ENCODE measurements at places on chromosomes 2 and 18.

- DNase-seq: no peak
Observed at GRCh38 chr2:223247136-223247535, 195.1 kb downstream of the KCNE4 start.

DNA sequence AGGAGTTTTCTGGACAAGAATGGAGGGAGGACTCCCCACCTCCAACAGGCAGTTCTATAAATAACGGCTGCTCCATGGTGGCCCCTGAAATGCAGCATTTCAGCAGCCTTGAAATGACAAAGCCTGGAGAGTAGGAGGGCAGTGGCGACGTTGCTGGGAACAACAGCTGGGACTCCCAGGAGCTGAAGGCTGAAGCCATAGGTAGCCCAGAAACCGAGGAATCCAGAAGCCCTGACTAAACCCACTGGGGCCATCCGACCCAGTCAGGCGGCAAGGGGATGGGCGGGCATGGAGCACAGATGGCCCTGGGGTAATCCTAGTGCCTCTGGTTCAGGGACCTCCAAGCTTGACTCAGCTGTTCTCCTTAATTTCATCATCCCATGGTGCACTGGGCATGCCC is 9.0 kb downstream of the PRKAG3 start:
- no peak for DNase-seq

DNA sequence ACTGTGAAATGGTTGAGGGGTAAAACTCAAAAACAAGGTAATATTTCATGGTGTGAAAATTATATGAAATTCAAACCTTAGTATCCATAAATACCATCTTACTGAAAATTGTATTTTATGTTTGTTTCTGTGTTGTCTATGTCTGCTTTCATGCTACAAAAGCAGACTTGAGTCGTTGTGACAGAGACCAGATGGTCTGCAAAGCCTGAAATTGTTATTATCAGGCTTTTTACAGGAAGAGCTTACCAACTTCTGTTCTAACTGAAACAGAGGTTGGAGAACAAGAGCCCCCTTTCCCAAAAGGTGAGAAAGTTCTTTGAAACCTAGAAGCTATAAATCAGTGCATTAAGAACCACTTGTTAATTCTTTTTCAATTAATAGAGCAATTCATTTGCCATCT is 110.0 kb downstream of the COL4A4 start:
- DNase-seq: no peak

- DNase-seq: no peak
Observed at GRCh38 chr2:15560140-15560987, 770 bp downstream of the NBAS start.

GRCh38 chr2:85893428-85894258 is 4.9 kb upstream of the ST3GAL5 start:
- no peak for DNase-seq

DNA sequence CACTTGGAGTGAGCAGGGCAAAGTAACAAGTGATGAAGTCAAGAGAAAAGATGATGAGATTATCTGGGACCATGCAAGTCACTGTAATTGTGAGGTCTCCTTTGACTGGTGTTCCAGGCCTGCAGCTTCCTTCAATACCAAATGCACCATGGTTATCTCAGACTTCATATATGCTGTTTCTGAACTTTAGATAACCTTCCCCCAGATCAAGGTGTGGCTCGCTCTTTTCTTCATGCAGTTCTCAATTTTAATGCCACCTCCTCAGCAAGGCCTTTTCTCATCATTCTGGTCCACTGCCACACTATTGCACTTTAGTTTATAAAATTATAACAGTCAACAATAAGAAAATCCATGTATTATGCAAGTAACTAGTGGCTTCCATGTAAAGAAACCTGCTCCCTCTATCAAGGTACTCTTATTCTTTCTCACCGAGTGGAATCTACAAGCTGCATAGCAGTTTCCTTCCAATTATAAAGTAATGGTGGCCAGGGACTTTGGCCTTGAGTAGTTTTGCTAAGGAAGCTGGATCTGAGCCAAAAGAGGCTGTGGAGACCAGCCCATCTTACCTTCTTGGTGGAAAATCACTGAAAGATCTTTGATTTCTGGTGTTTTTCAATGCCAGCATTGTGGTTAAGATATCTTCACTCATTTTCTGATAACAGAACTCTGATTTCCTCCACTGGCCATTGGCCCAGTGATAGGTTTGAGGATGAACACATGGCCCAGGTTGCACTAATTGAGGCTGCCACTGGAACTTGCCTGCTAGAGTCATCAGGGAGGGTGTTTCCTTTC is 113.6 kb downstream of the KCNE4 start:
- no peak for DNase-seq

- DNase-seq: no peak
Observed at GRCh38 chr2:229054311-229054710, 216.8 kb downstream of the PID1 start.

DNA sequence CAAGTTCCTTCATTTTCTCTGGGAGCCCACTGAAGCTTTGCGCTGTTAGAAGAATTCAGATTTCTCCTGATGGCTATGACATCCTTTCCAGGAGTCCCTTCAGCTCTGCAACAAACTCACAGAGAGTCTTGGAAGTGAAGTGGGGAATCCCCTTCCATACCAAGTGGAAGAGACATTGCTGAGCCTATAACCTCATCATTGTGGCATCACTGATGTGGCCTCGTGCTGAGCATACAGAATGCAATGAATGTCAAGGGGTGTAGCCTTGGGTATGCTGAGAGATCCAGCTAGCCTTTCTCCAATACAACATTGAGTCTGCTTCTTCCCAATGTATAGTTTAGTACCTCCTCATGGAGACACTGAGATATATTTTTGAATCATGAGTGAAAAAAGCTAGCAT is 311.1 kb upstream of the RAB12 start:
- DNase-seq: no peak

DNA sequence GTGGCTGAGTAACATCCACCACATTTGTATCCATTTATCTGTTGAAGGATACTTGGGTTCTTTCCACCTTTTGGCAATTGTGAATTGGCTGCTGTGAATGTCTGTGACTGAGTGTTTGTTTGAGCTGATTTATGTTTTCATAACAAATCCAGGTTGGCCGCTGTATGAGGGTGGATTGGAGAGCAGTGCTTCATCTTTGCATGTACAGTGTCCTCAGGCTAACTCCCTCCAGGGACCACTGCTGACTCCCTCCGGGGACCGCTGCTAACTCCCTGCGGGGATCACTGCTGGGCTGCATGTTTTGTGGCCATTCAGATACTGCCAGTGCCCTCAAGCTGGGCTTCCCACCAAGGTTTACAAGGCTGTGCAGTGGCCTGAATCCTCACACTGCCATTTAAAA is 10.2 kb downstream of the BOK start:
- DNase-seq: no peak

GRCh38 chr2:183148955-183149354 is 24.7 kb downstream of the NUP35 start:
- DNase-seq: no peak

DNA sequence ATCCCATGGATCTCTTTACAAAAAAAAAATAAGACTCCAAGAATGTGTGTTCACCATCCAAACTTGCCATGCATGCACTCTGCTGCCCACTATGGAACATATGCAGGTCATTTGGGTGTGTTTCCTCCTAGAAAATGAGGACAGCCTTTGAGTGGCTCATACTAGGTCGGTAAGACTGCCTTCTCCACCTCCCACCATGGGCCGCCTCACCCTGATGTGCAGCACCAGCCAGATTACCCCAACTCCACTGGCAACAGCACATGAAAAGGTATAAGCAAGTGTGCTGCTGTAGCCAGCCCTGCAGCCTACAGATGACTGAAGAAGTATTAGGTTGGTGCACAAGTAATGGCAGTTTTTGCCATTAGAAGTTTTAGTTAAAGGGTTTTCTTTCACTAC is 214.2 kb downstream of the ATAD2B start:
- no peak for DNase-seq

DNA sequence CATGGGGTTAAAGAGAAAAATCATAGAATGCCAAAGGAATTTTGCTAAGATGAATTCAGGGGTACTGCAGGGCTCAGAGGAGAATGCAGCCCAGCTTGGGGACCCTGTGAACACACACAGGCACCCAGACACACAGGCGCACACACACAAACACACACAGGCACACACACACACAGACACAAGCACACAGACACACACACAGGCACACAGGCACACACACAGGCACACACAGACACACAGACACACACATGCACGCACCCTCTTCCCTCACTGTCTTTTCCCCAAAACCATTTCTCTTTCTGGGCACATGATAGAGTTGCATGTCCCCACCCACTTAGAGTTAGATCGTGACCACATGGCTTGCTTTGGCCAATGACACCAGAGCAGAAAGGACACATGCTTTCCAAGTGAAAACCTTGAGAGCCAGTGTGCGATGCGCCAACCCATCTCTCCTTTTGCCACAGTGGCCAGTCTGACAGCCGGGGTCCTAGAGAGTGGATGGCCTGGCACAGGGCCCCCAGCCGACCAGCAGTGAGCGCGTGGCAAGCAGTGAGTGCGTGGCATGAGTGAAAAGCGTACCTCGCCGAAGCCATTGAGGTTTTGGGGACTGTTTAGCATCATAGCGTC is 163.3 kb downstream of the KLHL29 start:
- no peak for DNase-seq

- DNase-seq: no peak
Observed at GRCh38 chr2:142983174-142983573, 105.7 kb downstream of the KYNU start.

DNA sequence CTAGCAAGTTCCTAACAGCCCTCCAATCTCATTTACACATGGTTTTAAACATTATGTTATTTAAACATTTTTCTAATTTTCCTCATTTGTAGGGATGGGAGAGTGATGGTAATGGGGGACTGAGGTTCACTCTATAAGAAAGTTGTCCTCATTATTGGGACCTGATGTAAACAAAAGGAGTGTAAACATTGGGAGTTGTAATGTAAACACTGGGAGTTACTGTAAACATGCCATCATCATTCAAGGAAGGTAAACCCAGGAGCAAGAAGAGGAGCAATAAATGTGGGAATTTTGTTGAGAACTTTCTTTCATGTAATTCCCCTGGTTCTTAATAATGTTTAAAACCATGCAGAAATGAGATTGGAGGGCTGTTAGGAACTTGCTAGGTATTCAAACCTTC is 17.8 kb downstream of the RFTN2 start:
- DNase-seq: no peak

DNA sequence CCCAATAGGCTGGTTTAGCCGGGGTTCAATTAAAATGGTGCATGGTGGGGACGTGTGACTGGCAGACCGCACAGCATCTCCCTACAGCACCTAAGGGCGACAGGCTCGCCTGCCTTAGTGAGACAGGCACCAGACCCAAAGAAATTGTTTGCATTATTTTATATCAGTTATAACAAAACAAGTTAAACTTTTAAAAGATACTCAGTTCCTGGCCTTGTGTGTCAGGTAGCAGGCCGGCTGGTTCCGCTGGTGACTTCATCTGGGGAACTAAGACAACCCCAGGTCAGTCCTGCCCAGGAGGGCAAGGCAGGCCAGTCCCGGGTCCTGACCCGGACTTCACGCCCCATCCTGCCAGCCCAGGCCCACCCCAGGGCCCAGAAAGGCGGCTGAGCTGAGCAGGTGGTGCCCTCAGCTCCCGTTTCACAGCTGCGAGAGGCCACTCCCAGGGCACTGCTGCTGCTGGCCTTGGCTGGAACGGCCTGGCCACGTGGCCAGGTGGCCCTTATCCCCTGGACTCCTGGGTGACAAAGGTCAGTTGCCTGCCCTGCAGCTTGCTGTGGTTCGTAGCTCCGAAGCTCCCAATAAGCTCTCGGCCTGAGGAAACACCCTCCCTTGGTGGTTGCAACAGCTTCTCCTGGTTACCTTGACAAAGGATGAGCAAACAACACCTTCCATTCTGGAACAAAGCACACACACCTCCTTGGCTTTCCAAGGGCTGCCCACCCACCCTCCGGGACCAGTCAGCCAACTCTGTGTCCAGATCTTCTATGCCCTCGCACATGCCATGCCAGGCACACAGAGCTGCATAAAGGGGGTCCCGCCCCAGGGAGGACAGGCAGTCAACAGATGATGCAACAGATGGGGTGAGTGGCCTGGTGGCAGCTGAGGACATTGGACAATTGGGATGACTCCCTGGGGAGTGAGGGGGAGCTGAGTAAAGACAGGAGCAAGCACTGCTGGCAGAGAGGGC is 11.3 kb upstream of the AGXT start:
- no peak for DNase-seq

DNA sequence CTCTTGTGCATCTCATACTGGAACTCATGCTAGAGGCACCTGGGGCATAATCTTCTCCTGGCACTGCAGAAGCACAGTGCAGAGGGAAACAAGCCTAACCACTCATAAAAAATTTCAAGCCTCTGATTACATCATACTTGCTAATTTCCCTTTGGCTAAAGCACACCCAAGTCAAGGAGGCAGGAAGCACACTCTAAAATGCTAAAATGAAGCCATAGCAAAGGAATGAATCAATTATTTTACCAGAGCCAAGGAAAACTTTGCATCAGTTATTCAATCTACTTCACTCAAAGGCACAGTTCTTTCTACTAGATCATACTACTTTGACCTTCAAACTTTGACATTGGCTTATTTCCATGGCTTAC is 79.6 kb upstream of the SPOPL start:
- DNase-seq: no peak

DNA sequence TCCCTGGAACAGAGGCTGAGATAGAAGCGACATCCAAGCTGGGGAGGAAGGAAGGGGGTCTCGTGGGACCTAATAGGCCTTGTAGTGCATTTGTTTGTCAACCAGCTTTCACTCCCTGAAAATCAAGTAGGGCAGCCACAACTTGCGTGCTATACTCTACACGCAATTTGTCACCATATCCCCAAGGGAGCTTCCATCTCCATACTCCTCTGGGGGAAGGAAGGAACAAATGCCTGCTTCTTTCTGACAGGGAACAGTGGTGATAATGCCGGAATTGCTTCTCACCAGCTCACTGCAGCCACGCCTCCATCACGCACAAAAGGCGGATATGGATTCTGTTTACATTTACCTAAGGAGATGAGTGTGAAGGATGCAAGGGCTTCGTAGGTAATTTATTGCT is 213.4 kb downstream of the TMEM163 start:
- no peak for DNase-seq

DNA sequence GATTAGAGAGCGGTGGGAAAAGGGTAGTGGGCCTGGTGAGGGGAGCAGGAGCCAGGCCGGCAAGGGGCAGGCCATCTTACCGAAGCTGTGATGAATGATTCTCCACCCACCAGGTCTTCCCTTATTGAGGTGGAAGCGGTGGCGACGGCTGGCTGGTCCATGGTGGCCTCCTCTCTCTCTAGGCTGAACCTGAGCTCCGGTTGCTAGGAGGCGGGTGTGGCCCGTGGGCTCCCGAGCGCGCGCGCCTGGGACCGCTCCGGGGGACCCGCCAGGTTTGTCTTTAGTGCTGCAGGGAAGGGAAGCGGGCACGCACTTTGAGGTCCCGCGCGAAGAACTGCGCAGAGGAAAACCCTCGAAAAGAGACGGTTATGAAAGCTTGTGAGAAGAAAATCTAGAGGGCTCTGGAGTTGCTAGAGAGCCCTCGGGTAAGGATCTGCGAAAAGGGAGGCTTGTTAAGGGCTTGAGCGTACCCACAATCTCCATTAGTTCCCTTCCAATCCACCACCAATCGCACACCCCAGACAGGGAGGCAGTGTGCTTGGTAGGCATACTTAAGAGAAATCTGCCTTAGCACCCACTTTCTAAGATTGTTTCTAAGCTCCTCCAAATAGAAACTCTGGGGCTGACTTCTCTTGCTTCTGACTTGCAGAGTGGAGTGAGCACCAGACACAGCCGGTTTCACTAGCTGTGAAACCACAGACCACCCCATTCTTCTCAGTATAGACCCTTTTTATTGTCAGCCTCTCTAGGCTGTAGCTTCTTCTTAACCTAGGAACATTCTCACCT is at the start of gene STPG4:
TSS of gene STPG4 (minus strand) at position 218 of the 786 bp plus-strand sequence. CDS start at position 161, 57 bp downstream.
- DNase-seq: no peak

- no peak for DNase-seq
Observed at GRCh38 chr2:109376115-109376514, 237.7 kb downstream of the SEPTIN10 start.

GRCh38 chr2:239858179-239858578 is 167.0 kb downstream of the NDUFA10 start:
- peak; percentile 63 for DNase-seq
